ENCODE measurements at places on chromosomes 4 and X.

GRCh38 chr4:149223659-149224058, 592.0 kb downstream of the IQCM start:
- no peak for DNase-seq

DNA sequence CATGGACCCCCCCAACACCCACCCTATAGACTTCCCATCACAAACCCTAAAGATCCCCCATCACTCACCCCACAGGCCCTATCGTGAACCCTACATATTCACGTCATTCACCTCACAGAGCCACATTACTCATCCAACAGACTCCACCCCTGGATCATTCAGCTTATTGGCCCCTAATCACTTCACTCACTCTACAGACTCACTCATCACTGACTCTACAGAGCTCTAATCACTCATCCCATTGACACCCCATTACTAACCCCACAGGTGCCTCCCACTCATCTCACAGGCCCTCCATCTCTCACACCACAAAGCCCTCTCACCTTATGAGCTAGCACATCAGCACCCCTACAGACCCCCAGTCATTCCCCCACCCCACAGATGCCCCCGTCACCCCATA, 6.3 kb upstream of the TBC1D25 start:
- DNase-seq = no peak

GRCh38 chr4:73707918-73708577, 32.3 kb upstream of the CXCL8 start:
- DNase-seq = no peak

- DNase-seq = no peak
These were observed 108.5 kb upstream of the MID1 start for GRCh38 chrX:10728806-10729389.

- no peak for DNase-seq
These were observed 107.4 kb downstream of the HMX1 start for GRCh38 chr4:8763966-8764901.

- DNase-seq = no peak
These were observed 85.8 kb downstream of the MID1 start for GRCh38 chrX:10534611-10535010.

GRCh38 chrX:2474280-2474962, 26.4 kb downstream of the DHRSX start:
- no peak for DNase-seq
